CD4-positive, alpha-beta T cell treated with Interleukin-1 beta for 1 hour (primary cell): ENCODE measurements at places on chromosomes 2 and 18.

- no peak for DNase-seq
These were observed 165.3 kb downstream of the ATAD2B start for GRCh38 chr2:23761638-23762037.

- DNase-seq, result no peak
These were observed 169.9 kb downstream of the BCL11A start for GRCh38 chr2:60383401-60384143.

DNA sequence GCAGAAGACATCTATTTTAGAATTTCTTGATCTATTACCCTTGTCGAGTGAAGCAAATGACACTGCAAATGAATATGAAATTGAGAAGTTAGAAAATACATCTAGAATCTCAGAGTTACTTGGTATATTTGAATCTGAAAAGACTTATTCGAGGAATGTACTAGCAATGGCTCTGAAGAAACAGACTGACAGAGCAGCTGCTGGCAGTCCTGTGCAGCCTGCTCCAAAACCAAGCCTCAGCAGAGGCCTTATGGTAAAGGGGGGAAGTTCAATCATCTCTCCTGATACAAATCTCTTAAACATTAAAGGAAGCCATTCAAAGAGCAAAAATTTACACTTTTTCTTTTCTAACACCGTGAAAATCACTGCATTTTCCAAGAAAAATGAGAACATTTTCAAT lies 370.4 kb downstream of the XIRP2 start:
- DNase-seq, result no peak

GRCh38 chr2:171210864-171211431 lies 50.3 kb upstream of the TLK1 start:
- peak; percentile 51 for DNase-seq

GRCh38 chr2:144032566-144032965 lies 487.4 kb downstream of the ZEB2 start:
- DNase-seq, result no peak

DNA sequence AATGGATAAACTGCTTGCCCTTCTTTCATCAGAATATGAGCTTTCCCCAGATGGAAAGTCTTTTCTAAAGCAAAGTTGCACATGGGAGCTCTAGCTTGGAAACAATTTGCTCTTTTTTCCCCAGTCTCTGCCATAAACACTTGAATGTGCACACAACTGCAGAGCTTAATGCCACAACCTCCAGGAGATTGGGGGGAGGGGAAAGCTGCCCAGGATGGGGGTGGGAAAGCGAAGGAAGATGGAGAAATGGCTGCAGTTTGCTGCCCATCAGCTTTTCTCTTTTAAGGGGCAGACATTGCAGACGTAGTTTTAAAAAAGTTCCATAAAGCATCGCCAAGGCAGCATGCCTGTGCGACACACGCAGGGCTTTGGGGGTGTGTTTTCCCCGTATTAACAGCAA lies 1.5 kb downstream of the ACKR3 start:
- DNase-seq, result no peak

GRCh38 chr2:218073185-218073584 lies 4.1 kb downstream of the RUFY4 start:
- DNase-seq, result no peak

DNA sequence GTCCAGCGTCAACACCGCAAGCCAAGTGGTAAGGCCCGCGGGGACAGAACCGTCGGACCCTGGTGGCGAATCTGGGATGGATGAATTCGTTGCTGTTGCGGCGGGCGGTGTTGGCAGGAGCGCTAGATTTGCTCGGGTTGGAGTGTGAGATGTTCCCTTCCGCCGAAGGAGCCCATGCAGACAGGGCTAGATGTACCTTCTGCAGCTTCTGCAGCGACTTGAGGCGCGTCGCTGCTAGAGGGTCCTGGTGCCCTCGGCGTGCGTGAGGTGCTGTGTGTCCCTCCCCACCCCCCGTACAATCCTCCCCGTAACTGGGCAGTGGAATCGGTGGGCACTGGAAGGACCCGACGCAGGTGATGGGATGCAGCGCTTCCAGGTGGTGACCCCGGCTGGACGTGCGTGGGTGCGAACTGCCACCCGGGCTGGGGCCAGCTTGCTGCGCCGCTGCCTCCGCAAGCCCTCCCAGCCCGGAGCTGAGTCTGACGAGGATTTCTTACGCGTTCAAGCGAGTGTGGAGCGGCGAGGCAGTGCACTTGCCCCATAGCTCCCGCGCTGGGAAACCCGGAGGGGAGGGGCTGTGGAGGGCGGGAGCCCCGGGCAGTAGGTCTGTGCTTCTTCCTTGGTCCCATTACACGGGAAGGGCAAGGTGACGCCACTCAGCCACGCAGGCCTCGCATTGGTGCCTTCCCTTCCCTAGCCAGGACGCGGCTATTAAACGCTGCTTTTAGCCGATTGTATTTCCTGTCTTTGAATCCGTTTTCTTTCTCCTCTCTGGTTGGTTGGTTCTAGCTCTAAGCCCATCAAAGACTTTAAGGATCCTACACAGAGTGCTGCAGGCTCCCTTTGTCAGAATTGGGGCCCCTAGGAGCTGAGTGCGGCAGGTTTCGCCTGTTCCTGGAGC lies 34.2 kb downstream of the CHRNA1 start:
- DNase-seq, result no peak

- peak; percentile 32 for DNase-seq
These were observed 28.8 kb downstream of the APCDD1 start for GRCh38 chr18:10482985-10483949.

- DNase-seq, result no peak
These were observed 81.2 kb upstream of the STK17B start for GRCh38 chr2:196252408-196253115.

DNA sequence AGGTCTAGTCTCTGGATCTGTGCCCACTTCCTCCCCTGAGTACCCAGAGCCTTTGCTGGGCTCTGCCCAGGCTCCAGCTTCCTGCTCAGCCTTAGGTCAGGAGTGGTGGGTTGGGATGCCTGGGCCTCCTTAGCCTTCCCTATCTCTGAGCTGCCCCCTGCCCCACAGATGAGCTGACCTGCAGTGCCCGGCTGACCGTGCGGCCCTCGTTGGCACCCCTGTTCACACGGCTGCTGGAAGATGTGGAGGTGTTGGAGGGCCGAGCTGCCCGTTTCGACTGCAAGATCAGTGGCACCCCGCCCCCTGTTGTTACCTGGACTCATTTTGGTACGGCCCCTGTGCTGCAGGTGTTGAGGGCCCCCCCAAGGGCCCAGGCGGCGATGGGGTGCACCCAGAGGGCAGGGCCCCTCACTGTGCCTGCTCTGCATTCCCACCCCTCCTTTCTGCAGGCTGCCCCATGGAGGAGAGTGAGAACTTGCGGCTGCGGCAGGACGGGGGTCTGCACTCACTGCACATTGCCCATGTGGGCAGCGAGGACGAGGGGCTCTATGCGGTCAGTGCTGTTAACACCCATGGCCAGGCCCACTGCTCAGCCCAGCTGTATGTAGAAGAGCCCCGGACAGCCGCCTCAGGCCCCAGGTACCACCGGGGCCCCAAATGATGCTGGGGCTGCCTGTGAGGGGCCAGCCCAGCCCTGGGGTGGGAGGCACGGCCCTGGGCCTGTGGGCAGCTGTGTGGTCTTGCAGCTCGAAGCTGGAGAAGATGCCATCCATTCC lies 30.1 kb upstream of the GMPPA start:
- DNase-seq, result no peak

DNA sequence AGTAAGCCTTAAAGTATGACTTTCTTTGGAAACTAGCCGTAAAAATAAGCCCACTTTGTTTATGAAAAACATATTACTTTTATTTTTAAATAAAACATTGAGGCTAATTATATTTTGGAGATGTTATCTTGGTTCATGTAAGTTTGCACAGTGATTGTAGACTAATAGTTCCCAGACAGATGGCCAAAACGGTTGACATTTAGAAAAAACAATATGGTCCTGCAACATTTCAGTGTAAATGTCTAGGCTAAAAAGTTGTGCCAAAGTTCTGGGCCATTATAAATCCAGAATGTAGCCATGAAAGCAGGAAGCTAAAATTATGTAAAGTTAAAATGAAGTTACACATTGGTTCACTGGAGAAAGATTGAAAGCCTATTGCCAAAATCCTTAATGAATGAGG lies 43.6 kb downstream of the SLC5A7 start:
- DNase-seq, result no peak

- no peak for DNase-seq
These were observed 1.1 kb downstream of the TRABD2A start for GRCh38 chr2:84879584-84880394.

DNA sequence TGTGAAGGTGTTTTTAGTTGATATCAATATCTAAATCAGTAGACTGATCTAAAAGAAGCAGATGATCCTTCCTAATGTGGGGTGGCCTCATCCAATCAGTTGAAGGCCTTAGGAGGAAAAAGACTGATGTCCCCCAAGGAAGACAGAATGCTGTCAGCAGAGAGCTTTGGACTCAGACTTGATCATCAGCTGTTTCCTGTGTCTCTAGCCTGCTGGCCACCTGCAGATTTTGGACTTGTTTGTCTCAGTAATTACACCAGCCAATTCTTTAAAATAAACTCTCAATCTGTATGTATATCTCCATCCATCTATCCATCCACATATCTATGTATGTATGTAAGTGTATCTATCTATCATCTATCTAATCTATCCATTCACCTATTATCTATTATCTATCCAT lies 301.3 kb downstream of the LPIN1 start:
- DNase-seq, result no peak

DNA sequence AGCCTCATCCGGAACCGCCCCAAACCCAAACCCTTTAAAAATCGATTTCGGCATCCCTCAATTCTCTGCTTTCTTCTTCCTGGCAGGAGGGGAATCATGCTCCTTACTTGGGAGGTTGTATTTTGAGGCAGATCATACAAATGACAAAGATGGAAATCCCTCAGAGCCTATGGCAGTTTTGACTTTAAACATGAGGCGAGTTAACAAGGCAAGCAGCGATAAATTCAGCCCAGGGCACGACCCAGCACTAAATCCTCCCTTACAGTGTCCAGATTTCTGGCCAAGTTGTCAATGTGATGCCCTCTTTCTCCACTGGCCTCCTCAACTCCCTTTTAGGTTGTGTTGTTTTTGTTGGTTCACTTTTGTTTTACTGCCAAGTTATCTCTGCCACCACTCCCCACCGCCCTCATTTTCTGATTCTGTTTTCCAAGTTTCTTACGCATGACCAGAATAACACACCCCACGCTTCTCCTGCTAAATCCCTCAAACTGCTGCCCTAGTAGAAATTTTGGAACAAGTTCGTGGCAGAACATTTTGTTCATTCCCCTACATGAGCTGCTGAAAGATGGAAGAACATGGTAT lies 68.3 kb downstream of the CTAGE1 start:
- no peak for DNase-seq

DNA sequence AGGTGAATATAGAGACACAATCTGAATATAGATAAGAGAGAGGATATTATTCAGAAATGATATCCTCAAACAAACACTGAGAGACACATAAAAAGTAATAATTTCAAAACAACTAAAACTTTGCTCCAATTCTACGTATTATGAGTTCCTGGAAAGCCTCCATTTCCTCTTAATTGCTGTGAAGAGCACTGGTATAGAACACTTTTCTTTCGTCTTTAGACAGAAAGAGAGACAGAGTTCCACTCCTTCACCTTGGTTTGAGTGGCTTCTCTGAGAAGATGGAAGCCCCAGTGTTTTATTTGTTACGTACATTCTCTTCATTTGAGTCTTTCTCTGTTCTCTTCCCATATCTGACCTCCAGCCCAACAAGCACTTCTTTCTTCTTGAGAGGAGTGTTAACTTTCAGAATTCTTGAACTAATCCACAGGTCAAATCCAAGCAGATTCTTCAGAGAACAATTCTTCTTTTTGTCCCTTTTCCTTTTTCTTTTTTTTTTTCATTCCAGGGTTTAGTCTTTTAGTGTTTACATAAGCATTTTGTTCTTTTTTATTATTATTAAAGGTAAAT lies 6.4 kb upstream of the PIK3C3 start:
- no peak for DNase-seq

GRCh38 chr18:70411876-70412435 lies 123.1 kb downstream of the SOCS6 start:
- no peak for DNase-seq

GRCh38 chr2:174012347-174013314 lies 47.5 kb upstream of the SP3 start:
- peak; percentile 41 for DNase-seq

DNA sequence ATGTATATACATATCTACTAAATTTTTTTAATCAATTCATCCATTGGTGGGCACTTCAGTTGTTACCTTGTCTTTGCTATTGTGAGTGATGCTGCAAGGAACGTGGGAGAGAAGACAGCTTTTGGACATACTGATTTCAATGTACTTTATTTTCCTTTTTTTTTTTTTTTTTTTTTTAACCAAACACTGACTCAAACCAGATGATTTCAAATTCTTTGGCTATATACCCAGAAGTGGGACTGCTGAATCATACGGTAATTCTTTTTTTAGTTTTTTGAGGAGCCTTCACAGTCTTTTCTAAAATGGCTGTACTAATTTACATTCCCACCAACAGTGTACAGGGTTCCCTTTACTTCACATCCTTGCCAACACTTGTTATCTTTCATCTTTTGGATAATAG lies 204.7 kb downstream of the INSIG2 start:
- no peak for DNase-seq

DNA sequence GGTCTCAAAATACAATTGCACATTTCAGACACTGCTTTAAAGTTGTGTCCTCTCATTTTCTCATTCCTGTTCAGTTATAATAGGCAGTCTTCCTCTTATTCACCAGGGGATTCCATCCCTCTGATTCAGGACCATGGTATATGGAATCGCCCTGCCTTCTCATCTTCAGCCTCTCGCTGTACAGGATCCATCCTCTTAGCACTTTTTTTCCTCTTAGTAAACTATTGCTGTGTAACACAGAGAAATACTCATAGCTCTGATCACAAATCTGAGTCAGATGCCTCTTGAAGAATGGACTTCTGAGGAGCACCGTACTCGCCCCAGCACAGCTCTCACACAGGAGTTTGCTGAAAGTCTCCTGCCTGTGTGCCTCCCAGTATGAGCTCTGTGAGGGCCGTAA lies 11.3 kb downstream of the RMP24 start:
- no peak for DNase-seq

- DNase-seq, result no peak
These were observed 30.0 kb upstream of the KLHL14 start for GRCh38 chr18:32802591-32803451.

DNA sequence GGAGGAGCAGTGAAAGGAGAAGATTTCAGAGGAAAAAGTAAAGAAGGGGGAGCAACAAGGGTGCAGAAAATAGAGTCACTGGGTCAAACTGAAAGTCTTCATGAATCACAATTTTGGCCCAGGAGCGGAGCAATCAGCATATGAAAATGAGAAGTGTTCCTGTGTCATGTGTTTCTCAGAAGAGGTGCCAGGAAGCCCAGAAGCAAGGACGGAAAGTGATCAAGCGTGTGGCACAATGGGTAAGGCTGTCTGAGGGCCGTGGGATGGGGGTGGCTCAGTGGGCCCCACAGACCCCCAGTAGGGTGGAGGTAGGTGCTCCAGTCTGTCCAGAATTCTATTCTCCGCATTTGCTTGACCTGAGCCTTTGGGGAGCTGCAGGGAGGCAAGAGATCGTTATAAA lies 44.2 kb downstream of the SP140 start:
- DNase-seq, result no peak

GRCh38 chr18:48897531-48897930 lies 53.2 kb downstream of the SMAD7 start:
- DNase-seq, result no peak
